ENCODE measurements at places on chromosomes 13 and 19.

DNA sequence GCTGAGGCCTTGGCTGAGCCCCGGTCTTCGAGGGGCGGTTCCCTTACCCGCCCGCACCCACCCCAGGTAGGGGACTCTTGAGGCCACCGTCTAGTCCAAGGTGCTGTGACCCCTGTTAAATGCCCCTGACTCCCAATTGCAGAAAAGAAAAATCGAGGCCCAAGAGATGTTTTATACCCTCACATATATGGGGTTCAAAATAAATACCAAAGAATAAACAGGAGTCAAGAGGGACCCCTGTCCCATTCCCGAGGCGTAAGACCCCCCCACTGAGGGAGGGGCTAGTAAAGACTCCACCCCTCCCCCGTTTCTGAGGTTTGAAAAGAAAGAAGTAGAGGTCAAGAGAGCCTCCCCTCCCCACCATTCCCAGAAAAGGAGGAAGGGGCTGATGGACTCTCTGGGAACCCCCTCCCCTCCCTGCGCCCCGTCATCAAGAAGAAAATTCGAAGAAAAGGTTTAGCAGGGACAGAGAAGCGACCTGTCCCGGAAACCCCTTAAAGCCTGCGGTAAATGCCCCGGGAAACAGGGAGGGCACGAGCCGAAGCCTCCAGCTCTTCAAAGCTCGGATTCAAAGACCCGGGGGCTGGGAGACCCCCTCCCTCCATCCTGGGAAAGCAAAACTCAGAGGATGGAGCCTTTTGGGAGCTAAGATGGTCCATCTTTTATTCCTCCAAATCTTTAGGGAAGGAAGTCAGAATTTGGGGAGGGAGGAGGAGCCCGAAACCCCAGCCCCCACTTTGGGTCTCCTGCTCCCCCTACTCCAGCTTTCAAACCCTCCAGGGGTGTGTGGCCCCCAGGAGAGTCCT lies 755 bp upstream of the RAB3A start:
- DNase-seq: no peak

DNA sequence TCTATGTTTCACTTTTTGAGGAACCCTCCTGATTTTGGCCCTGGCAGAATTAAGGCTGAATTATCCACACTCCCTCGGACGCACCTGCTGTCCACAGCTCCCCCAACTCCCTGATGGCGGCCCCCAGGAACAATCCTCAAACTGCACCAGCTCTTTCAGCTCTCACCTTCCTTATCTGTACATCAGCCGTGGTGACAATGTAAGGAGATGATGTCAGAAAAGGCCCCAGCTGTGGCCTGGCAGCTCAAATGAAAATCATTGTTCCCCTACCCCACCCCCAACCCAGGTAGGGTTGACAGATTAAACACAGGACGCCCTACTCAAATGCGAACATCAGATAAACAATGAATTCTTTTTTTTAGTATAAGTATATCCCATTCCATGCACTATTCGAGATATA lies 35.0 kb upstream of the KLF2 start:
- no peak for DNase-seq

DNA sequence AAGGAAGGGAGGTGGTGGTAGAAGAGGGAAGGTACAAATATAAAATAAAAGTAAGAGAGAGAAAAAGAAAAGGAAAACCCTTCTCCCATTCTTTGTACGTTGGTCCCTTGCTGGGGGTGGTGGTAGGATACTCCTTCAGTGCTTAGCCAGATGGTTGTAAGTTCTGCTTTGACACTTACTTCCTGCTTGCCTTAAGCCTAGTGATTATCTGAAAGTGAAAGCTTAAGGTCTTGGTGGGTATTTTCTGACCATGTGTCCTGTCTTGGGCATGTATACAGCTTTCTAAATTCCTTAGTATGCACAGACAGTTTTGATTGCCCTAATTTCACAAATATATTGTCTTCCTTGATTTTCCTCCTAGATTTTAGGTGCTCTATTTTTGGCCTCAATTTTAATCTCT lies 314.8 kb downstream of the PCDH17 start:
- DNase-seq: no peak

DNA sequence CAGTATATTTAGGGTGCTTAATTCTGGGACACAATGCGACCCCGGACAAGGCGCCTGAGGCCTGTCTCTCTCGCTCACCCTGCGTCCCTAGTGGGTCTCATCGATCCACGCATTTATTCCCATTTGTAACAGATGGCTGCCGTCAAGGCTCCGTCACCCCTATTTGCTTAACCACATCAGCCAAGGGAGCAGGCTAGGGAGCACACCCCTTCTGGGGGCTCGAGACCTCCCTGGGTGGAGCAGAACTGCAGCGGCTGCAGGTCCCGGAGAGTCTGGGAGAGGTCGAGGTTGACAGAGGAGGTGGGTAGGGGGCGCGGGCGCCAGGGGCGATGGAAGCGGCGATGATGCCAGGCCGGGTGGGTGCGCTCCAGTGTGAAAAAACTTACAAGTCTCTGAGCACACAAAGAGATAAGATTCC lies 507 bp downstream of the ALG5 start:
- DNase-seq: no peak

GRCh38 chr13:29073755-29074154 lies 253.6 kb downstream of the MTUS2 start:
- no peak for DNase-seq

GRCh38 chr19:15297416-15298224 lies 34.7 kb downstream of the BRD4 start:
- DNase-seq: no peak

GRCh38 chr19:2719920-2720776 lies 1.0 kb downstream of the DIRAS1 start:
- peak; percentile 52 for DNase-seq

DNA sequence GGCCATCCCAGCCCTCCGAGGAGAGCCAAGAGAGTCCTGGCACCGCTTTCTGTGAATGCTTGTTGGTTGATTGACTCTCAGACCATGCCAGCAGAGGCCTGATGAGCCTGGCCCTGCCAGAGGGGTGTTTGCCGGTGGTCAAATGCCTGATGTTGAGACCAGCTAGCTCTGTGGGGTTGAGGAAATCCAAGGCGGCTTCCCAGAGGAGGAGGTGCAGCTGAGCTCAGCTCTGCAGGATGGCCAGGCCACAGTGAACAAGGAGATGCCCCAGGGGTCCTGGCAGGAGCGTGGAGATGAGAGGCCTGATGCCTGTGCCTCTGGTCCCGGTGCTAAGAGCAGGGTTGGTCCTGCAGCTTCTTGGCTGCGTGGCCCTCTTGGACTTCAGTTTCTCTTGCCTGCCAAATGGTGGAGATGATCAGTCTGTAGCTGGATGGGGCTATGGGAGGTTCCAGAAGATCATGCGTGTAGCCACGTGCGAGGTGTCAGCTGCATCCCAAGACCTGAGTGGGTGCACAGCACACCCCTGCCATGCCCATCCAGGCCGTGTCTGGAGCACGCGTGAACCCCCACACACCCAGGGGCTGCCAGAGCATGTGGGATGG lies 16.8 kb downstream of the NFIC start:
- DNase-seq: no peak

GRCh38 chr19:12983542-12984142 lies 11.6 kb upstream of the NFIX start:
- peak; percentile 82 for DNase-seq

- peak; percentile 2 for DNase-seq
These were observed 70.5 kb upstream of the ZNF420 start for GRCh38 chr19:37007587-37008220.

DNA sequence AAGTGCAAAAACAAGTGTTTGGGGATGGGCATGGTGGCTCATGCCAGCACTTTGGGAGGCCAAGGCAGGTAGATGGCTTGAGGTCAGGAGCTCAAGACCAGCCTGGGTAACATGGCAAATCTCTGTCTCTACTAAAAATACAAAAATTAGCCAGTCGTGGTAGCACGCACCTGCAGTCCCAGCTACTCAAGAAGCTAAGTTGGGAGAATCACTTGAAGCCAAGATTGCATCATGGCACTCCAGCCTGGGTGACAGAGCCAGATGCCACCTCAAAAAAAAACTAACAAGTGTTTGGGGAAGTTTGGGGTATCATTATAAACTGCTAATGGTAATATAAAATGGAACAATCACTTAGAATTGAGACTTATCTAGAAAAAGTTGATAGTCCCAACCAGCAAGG lies 24.6 kb downstream of the XPO4 start:
- no peak for DNase-seq

DNA sequence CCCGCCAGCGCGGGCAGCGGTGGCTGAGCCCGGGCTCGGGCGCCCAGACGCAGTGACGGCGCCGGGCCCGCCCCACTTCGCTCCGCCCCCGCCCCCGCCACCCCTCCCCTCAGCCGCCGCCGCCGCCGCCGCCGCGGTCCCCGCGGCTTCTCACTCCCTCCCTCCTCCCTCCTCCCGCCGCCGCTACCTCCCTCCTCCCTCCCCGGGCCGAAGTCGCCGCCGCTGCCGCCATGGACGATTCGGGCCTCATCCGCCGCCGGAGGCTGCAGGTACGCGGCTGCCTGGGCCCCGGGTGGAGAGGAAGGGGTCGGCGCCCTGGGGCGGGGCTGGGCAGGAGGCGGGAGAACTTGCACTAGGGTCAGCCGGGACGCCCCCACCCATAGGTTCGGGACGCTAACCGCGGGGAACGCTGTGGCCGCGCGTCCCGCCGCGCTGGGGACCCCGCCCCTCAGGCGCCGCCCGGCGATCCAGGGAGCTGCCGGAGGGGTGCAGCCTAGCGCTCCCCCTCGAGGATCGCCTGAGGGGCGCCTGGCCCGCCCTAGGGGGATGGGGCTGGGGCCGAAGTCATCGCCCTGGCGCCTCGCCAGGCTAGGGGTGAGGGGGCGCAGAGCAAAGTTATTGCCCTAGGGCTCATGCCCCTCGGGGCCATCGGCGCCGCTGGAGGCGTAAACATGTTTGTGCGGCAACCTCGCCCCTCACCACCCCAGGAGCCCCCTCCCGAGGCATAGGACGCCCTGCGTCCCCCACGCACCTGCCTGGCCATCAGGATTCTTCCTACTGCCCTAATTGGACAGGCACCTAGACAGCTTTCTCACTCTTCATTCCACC lies 427 bp downstream of the RTBDN start:
- no peak for DNase-seq

GRCh38 chr19:17049711-17050280 lies 23.2 kb upstream of the CPAMD8 start:
- DNase-seq: no peak

DNA sequence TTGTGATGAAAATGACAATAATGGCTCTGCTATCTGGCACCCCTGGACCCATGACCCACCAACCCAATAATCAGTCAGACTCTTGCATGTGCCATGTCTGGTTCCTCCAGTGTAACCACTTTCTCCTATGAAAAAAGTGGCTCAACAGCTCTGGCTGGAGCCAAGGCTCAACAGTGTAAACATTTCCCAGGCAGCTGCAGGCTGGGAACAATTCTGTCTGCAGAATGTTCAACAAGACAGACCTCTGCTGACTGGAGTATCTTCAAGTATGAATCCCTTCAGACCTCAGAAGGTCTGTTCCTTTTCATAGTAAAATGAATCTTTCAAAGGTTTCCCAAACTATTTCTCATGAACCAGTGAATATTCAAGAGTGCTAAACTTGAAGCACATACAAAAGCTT lies 410.1 kb upstream of the HTR2A start:
- DNase-seq: no peak

DNA sequence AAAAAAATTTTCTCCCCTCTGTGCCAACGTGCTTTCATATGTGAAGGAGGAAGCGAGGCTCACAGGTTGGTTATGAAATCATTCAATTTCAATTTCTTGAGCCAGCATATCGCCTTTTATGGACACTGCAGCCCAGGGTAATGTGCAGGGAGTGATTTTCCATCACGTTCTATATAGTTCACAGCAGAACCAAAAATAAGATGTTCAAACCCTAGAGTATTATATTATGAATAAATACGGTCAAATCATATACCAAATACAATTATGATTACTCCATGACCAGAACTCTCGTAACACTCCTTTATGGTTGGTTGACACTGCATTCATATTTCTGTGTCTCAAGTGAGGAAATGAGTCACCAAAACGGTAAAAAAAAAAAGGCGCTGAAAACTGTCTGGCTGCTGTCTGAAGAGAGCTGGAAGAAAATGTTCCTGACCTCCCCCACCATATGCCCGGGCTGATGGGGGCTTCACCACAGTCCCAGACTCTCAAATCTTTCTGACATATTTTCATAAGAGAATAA lies 75.8 kb upstream of the UBAC2 start:
- DNase-seq: no peak

- no peak for DNase-seq
These were observed 6.8 kb downstream of the KATNAL1 start for GRCh38 chr13:30300596-30300995.

GRCh38 chr13:26325876-26326275 lies 71.9 kb downstream of the CDK8 start:
- DNase-seq: no peak

DNA sequence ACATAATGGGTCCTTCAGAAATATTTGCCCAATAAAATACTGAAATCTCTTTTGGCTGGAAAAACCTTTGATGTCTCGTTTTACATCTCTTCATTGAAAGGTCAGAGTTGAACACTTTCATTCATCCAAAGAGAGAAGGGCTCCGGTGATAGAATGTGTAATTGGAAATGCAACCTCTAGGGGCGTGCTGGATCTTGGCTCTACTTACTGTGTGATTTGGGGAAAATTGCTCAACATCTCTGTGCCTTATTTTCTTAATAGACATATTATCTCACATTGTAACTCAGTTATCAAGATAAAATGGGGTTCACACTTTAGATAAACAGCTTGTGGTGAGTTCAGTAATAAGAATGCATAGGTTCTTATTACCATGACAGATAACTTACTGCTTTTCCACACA lies 1444.1 kb downstream of the SLITRK5 start:
- DNase-seq: no peak

- DNase-seq: no peak
These were observed 7.9 kb upstream of the CYSLTR2 start for GRCh38 chr13:48645845-48646244.

- DNase-seq: no peak
These were observed 235.1 kb downstream of the NALCN start for GRCh38 chr13:101181076-101181685.

GRCh38 chr13:74025369-74025768 lies 108.8 kb downstream of the KLF12 start:
- no peak for DNase-seq

GRCh38 chr13:110887597-110888333 lies 27.1 kb downstream of the ANKRD10 start:
- DNase-seq: peak; percentile 93

DNA sequence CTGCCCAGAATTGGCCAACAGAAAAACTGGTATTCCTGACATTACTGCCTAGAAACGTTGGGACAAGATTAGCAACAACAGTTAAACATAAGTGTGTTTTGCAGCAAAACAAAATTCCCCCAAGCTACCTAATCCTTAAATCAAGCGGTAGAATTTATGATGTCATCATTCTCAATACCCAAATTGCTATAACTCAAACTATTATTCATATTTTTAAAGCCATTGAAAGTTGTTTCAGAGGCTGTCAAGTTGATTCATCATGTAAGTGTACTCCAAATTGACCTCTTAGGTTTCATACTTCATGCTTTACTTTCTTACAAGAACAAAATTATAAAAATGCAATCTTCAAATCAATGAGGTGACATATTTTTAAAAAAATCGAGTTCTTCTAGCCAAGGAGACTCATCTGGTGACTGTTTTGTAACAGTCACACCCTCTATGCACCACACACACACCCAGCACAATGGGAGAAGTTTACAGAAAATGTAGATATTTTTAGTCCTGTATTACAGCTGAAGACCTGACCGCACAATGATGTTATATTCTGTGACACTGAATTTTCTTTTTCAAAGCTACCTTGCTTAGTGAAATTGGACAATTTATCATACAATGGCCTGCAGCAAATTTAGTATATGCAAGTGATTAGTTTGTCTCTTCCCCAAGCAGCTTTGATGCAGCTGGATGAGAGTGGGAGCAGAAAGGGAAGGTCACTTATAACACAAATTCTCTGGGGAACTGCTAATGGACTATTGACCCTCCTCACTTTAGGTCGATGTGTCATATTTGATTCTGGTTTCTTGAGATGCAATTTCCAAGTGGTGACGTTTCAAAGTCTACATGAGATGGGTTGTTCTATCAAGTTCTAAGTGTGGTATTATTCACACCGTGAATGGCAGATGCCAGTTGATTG lies 345.3 kb upstream of the OBI1 start:
- DNase-seq: no peak

Data from pons (tissue), 1 donor.